ENCODE measurements at places on chromosomes 5 and 9.
A peak's percentile ranks its signal among the peaks of the same experiment; 100 is the strongest.

DNA sequence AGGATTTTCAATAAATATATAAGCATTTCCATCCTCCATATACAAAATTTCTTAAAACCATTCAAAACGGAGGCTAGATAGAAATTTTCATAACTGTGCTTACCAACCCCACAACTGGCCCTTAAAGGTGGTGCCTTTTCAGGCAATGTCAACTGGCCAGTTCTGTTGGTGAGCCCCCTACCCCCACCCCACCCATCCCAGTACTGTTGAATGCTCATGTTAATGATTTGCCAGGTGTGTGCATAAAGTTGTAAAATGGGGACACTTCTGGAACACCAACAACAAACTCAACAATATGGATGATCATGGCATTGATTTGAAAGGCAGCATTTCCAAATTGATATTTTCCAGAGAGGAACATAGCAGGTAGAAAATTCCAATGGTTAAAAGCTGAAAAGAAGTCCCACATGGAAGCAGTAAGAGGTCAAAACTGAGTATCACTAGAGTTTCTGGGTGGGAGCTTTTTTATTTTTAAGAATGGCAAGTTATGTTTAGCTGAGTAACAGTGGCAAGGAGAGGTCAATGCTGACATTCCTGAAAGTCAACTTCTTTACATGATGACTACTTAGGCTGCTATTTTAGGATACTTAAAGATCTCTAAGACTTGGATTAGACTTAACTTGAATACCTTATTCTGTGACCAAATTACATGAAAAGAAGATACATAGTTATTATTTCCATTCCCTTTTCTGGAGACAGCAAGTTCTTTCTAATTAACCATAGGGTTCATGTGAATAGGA is 2.7 kb downstream of the LEAP2 start:
- no peak for DNase-seq

DNA sequence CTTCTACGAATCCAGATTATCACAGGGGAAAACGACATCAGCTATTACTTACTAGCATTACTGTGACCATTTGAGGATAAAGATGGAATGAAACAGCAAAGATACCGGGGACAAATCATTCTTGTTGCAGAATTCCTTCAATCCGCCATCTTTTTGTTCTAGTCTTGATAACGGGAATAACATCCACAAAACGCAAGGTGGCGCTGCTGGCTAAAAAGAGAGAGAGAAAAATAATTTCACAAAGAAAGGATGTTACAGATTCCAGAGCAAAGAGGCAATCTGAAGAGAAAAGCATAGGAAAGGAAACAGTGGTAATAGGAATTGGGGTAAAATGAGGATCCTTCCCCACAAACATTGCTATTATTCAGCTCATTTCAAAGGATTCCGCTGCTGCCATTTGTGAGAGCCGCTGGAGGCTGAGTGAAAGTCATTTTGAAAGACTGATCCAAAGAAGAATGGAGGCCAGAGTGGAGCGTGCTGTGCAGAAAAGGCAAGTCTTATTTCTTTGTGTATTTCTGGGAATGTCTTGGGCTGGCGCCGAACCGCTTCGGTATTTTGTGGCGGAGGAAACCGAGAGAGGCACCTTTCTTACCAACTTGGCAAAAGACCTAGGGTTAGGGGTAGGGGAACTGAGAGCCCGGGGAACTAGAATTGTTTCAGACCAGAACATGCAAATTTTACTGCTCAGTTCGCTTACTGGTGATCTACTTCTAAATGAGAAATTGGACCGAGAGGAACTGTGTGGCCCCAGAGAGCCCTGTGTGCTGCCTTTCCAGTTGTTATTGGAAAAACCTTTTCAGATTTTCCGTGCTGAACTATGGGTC is at the start of gene PCDHB7:
Gene PCDHB7, plus strand, starts transcription at position 264 of the 824 bp plus-strand sequence. Its CDS starts 192 bp downstream, at position 456.
- peak; percentile 16 for DNase-seq

DNA sequence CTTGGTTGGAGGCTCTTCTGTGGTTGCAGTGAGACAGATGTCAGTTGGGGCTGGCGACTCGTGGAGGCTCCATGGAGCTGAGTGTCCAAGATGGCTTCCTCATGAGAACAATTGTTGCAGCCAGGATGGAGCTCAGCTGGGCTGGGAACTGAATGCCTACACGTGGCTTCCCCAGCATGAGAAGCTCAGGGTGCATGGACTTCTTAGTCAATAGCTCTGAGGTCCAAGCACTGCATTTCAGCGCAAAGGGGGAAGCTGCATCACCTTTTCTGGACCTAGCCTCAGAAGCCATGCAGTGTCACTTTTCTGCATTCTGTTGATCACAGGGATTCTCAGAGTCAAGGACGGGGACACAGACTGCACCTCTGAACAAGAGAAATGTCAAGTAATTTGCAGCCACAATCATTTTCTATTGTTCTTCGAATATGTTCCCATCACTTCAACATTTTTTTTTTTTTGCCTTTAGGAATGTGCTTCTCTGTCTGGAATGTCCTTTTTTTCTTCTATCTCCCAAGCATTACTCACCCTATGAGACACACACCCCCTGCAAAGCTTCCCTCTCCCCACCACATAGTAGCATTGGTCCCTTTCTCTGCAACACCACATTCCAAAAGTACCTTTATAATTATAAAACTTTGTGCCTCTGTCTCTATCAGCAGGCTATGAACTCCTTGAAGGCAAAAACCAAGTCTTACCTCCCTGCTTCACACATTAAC is 57.5 kb upstream of the STK32A start:
- DNase-seq: no peak

DNA sequence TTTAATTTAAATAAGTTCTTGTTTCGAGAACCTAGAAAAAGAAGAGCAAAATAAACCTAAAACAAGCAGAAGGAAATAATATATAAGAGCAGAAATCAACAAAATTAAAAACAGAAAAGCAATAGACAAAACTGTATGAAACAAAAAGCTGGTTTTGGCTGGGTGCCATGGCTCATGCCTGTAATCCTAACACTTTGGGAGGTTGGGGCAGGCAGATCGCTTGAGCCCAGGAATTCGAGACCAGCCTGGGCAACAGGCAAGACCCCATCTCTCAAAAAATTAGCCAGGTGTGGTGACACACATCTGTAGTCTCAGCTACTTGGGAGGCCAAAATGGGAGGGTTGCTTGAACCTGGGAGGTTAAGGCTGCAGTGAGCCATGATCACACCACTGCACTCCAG is 59.2 kb upstream of the OTP start:
- no peak for DNase-seq

DNA sequence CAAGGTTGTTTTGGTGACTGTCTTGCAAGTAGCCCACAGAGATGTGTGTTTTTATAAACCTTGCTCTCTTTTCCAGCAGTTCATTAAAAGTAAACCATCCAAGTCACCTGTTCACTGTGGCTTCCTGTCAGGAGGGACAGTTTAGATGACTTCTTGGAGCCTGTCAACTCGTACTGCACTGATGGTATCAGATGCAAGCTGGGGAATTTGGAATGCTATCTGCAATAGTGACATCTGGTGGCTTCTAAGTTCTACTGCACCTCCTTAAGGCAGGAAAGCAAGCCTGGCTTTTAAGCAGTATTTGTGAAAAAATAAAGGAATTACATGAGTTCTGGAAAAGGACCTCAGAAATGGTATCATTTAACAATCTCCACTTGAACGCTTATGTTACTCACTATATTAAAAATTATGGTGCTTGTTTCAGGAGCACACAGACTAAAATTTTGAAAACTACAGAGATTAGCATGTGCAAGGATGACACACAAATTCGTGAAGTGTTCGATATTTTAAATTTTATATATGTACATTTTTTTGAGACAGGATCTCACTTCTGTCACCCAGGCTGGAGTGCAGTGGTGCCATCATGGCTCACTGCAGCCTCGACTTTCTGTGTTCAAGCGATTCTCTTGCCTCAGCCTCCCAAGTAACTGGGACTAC is 164.0 kb downstream of the TTC39B start:
- DNase-seq: no peak

GRCh38 chr9:89956907-89957306 is 352.1 kb downstream of the GADD45G start:
- no peak for DNase-seq

DNA sequence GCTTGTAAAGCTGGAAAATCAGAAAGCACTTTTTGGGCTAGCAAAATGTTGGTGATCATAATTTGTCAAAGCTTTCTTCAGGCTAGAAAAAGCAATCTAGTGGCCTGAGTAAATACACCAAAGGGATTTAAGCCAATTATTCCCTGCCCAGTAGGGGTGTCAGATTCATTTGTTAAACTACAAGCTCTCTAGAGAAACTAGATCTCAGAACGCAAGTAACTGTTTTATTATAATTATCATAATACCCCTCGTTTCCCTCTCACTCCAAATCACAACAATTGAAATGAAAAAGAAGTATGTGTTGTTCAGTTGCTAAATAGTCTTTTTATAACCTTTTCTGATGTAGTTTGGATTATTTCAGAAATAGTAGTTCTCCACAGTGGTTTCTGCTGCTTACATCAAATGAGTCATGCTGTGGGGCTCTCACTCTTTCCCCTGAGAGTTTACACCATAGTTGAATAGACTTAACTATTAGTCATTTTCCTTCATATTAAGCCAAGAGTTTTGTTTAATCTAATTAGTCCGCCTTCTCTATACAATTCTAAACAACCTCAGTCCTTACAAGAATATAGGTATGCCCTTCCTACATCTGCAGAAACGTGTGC is 918.6 kb upstream of the DMAC1 start:
- no peak for DNase-seq

DNA sequence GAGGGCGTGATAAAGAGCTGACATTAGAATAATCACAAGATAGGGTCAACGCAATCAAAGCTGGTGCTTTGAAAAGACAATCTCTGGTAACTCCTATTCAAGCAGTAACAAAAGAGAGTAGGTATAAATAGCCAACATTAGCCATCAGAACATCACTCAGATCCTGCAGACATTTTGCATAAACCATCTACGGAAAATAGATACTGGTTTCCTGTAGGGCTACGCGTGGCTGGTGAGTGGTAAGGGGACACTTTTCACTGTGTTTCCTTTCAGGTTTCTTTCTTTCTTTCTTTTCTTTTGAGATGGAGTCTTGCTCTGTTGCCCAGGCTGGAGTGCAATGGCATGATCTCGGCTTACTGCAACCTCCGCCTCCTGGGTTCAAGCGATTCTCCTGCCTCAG is 22.3 kb downstream of the TTF1 start:
- DNase-seq: no peak

DNA sequence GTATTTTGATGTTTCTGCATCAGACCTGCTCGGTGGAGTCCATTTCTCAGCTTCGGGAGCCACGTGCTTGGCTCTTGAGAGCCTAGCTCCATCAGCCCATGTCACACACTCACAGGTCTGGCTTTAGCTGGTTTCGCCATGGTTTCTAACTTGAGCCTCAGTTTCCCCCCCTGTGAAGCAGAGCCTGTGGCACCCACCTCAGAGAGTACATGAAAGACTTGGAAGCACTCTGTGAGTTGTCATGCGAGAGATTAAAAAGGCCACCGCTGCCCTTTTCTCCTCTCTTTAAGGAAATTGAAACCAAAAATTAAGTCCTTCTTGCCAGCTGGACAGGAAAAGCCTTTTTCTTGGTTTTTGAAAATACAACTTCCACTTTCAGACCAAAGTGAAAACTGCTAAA is 8.8 kb downstream of the TENT4A start:
- no peak for DNase-seq

DNA sequence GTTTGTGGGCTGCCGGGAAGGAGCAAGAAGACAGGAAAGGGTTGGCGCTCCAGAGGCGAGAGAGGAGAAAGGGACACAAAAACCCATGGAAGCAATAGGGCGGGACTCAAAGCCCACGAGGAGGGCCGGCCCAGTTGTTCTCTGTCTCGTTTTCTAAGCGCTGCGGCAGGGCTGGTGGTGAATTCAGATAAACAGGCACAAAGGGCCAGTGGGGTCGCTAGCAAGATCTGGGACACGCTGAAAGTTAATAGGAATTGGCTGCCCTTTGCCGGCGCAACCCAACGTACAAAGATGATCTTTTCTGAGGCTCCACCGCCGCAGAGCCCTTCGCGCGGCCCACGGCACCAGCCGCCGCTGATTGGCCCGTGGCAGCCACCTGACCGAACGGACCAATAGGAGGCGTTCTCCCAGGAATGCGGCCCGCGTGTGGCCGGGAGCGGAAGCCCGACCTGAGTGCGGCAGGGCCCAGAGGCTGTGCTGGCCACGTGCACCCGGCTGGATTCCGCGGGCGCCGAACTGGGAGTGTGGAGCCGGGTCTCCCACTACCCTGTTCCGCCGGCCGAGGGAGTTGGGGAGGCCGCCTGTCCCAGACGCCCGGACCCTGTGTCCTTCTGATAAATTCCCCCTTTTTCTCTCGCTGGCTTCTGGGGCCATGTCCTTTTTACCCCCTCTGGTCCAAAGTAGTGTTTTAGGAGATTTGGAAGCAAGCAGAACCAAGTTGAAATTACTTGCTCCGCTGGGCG is 16.8 kb upstream of the NSD1 start:
- DNase-seq: peak; percentile 86

DNA sequence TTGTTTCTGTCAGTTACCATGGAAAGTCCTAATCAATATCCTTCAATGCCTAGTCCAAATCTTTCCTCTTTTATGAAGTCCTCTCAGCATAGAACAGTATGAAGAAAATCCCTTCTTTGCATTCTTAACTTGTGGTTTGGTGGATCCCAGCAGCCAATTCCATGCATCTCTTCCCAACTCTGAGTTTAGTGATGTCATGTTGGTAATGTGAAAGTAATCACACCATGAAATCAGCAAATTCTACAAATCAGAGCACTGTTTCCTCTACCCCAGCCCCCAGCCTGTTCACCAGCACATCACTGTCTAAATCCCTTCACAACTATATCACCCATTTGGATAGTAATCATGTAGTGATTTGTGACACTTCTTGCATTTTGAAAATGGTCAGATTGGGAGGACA is 4.7 kb upstream of the C1QTNF2 start:
- DNase-seq: no peak

DNA sequence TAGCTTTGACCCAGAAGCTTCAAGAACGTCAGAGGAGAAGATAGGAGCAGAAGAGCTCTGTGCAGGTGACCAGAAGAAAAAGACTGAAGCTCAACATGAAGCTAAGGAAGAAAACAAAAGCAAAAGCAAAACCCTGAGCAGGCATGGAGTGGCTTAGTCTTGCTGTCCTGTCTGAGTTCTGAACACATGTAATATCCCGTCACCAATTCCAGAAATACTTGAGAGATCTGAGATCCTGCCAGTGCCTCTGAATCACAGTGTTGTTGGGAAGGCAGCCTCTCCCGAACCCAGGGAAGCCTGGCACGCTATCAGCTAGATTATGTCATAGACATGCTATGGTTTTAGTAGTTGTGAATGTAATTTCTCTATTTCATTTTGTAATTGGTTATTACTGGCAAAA is 235.7 kb downstream of the ICE1 start:
- DNase-seq: no peak

DNA sequence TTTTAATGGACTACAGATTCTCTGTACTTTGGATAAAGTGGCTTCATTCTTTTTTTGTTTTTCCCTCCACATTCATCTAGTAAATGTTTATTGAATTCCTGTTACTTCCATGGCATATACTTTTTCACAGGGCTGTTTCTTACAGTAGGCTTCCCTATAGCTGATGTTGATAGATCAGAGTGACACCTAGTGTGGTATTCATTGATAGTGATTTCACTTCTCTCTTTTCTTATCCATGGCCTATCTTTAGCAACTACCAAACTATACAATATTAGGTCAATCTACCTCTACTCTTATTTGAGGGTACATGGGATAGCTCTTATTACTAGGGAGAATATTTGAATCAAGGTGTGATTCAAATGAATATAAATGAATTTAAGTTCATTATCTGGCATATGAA is 35.8 kb downstream of the FSD1L start:
- no peak for DNase-seq

Measured in stimulated activated naive CD8-positive, alpha-beta T cell treated with anti-CD3 and anti-CD28 coated beads, Interleukin-15, Interleukin-2, amounts not matched to agents 100 U/mL and 50 U/mL, for 24 hours (primary cell).